ENCODE measurements at places on chromosomes 2 and 18.

GRCh38 chr2:143481733-143482132, 352.5 kb downstream of the ARHGAP15 start:
- DNase-seq: no peak

GRCh38 chr2:211454679-211455078, 898.3 kb downstream of the CPS1 start:
- DNase-seq: peak; percentile 26

GRCh38 chr18:32177530-32177929, 12.3 kb upstream of the MEP1B start:
- no peak for DNase-seq

DNA sequence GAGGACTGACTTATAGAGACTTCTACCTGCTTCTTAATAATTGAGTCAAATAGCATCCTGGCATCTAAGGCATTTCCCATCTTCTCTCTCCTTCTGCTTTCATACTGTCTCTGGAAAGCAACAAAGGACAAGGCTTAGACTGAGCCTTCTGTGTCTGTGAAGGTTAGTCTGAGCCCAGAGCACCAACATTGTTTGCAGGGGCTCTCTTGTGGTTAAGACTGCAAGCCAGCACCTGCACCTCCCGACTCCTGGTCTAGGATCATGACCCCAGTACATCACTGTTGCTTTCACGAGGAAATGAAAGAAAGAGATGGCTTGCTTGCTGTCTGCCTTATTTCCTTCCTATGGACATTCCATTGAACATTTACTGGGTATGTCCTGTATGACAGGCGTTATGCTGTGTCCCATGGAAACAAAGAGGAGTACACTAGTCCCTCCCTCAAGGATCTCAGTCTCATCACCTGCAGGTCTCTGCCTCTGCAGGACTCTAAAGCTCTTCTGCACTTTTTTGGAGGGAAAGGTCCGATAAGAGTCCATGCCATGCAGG, 315.8 kb upstream of the EPAS1 start:
- DNase-seq: no peak

DNA sequence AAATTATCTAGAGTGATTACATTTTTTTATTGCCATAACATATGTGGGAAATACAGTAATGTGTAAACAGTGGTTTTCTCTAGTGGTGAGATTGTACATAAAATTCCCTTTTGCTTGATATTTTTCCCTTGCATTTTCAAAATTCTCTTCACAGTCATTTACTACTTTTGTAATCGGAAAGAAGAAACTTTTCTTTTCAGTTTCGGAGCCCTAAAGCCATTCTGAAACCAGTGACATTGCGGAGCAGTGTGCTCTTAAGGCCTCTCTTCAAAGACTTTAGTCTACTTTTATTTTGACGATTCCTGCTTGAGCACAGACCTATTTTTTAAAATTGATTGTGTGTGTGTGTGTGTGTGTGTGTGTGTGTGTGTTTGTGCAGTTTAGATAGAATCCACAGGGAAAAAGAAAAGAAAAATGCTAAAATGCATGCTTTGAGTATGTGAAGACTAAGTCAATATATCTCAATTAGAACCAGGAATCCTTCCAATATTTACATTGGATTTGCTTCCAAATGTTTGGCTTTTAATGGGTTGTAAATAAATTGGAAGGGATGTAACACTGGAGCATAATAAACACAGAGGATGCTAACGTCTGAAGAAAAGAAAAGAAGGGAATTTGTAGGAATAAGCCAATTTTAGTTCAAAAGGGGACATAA, 357.4 kb downstream of the RND3 start:
- no peak for DNase-seq
